ENCODE measurements at places on chromosomes 11 and 22.

DNA sequence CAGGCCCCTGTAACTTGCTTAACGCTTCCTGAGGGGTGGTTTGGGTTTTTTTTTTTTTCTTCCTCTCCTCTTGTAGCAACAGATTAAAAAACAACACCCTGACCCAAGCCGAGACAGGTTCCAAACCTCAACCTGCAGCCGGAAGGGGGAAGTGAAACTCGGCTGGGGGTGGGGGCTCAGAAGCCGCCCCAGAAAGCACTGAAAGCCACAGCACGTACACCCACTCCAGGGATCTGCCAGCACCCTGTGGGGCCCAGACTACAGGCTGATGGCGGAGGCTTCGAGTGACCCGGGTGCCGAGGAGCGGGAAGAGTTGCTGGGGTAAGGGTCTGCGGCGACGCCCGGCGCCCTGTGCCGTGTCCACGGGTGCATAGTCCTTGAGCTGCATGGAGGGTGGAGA is at the start of gene LSP1:
TSS of gene LSP1 (plus strand) at position 208 of the 400 bp plus-strand sequence. CDS start at position 269, 61 bp downstream.
- DNase-seq: no peak

GRCh38 chr22:20580611-20581502 is 73.4 kb downstream of the MED15 start:
- DNase-seq: no peak

- DNase-seq: no peak
These were observed 16.1 kb downstream of the PHF21A start for GRCh38 chr11:46105134-46105628.

DNA sequence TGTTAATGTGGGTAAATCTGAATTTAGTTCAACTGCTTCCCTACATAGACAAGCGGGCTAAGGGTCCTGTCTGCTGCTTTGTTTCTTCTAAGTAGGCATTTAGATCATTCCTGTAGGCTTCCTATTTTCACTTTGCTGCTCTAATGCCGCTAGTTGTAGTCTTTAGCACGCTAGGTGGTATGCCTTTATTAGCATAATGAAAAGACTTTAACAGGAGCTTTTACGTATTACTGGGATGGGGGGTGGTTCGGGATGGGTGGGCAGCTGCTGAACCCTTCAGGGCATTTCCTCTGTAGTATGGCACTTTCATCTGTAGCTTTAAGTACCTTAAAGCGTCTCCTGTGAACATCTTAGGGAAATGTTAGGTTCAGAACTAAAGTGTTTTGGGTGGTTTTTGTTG is 85.3 kb downstream of the GGT1 start:
- DNase-seq: no peak
